AG20443 (cell line): ENCODE measurements at places on chromosomes 11 and 22.

GRCh38 chr11:113419454-113420003 lies 31.9 kb downstream of the ANKK1 start:
- no peak for DNase-seq

DNA sequence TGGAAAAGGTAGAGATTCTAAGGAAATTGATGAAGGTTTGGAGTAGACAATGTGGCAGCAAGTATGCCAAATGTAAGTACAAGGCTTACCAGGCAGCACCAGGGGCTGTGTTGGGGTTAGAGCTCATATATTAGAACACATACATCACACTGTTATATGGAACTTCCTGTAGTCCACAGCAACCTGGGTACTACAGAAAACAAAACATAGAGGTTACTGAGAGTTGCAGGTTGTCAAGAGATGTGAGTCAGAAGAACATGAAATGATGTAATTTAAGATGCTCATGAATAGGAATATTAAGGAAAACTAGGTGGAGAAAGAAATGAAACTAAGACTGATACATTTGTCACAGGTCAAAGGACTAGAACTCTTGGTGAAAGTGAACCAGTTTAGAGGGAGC lies 22.0 kb downstream of the FAT3 start:
- no peak for DNase-seq

DNA sequence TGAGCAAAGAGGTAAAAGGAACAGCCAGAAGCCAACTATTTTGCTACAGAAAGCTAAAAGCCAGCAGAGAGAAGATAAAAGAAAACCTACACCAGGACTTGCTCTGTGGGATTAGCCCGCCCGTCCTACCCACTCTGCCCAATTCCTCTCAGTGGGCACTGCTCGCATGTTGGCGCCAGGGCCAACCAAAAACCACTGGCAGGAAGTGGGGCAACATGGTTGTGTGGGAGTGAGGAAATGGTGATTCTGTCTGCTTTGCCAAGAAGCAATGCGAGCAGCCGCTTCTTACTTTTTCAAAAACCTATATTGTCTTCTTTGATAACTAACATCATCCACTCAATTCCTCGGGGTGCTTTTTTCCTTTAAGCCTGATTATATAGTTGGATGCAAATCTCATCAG lies 14.2 kb upstream of the APOA1 start:
- no peak for DNase-seq

GRCh38 chr11:125001079-125001778 lies 47.2 kb downstream of the CCDC15 start:
- no peak for DNase-seq

DNA sequence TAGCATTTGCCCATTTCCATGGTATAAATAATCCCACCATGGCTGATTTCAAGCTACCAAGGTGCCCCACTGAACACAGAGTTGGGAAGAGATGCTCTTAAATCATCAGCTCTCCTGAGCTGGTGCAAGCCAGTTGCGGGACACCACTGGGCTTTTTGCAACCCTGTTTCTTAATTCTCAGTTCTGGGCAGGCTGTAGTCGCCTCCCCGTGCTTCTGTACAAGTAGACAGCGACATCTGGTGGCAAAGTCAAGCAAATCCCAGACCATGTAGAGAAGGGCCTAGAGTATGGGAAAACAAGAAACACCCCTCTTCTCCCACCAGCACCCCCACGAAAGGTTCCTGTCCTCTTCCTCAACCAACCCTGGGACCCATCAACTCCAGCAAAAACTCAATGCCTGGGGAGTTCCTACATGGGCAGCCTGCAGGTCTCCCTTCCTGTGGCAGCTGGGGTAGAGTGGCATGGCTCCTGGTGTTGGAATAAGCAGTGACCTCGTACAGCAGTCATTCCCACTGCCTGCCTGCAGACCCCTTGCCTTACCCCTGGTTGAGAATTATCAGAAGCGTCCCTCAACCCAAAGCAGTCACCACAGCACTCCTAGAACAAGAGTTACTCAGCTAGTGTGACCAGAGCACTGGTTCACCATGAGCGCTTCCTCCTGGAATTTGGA lies 68.4 kb downstream of the IGLL5 start:
- DNase-seq, result peak; percentile 84

GRCh38 chr11:63567044-63567840 lies 4.1 kb upstream of the PLAAT2 start:
- DNase-seq, result peak; percentile 66

DNA sequence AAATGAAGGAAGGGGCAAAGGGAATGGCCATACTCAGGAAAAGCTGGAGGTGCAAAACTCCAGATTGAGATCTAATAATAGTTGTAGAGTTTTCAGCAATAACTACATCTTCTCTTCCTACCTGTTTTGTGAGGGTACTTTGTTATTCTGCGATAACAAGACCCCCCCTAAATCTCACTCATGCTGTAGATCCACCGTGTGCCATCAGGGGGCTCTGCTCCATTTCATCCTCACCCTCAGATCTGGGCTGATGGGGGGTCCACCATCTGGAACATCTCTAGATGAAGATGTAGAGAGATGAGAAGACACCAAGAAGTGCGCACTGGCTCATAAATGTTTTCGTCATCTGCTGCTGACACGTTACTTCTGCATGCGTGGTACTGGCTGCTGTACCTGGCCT lies 135.9 kb upstream of the KIRREL3 start:
- no peak for DNase-seq

- peak; percentile 36 for DNase-seq
These were observed 7.3 kb upstream of the PDE2A start for GRCh38 chr11:72681226-72682153.

DNA sequence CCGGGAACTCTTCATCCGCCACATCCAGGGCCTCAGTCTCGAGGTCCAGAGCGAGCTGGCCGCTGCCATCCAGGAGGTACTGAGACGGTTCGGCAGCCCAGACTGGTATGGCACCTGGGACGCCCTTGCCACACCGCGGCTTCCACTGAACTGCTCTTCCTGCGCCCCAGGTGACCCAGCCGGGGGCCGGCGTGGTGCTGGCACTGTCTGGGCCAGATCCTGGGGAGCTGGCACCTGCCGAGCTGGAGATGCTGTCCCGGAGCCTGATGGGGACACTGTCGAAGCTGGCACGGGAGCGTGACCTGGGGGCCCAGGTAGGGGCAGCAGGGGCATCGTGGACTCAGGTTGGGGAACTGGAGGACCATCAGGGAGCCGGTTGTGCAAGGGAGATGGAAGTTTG lies 1.4 kb downstream of the CCDC88B start:
- no peak for DNase-seq

- no peak for DNase-seq
These were observed 64.1 kb upstream of the EED start for GRCh38 chr11:86180423-86180822.

- DNase-seq, result no peak
These were observed 4.1 kb upstream of the FAR1 start for GRCh38 chr11:13664351-13664750.

DNA sequence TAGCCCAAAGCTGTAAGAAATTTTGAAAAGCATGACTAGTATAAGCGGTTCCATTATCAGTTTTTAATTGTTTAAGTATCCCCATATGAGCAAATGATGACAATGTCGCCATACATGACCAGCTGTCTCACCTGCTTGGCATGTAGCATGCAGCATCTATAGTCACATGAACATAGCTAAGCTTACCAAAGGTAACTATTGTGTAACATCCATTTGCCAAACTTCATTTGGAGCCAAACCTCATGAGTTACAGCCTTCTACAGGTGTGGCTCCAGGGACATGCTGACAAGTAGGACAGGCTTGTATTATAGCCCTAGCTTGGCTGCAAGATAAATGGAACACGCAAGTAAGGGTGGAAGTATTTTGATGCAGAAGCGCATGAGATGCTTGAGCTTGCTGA lies 30.4 kb downstream of the OR10A6 start:
- no peak for DNase-seq

DNA sequence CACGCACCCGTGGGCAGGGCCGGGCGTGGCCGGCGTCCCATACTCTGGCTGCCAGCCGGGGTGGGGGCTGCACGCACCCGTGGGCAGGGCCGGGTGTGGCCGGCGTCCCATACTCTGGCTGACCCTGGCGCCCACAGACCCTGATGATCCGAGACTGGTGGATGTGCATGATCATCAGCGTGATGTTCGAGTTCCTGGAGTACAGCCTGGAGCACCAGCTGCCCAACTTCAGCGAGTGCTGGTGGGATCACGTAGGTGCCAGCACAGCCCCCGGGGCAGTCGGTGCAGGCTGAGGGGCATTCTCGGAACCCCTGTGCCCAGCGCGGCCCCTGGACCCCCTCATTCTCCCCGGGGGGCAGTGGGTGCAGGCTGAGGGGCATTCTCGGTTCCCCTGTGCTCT lies 19.0 kb downstream of the RNH1 start:
- DNase-seq, result no peak

DNA sequence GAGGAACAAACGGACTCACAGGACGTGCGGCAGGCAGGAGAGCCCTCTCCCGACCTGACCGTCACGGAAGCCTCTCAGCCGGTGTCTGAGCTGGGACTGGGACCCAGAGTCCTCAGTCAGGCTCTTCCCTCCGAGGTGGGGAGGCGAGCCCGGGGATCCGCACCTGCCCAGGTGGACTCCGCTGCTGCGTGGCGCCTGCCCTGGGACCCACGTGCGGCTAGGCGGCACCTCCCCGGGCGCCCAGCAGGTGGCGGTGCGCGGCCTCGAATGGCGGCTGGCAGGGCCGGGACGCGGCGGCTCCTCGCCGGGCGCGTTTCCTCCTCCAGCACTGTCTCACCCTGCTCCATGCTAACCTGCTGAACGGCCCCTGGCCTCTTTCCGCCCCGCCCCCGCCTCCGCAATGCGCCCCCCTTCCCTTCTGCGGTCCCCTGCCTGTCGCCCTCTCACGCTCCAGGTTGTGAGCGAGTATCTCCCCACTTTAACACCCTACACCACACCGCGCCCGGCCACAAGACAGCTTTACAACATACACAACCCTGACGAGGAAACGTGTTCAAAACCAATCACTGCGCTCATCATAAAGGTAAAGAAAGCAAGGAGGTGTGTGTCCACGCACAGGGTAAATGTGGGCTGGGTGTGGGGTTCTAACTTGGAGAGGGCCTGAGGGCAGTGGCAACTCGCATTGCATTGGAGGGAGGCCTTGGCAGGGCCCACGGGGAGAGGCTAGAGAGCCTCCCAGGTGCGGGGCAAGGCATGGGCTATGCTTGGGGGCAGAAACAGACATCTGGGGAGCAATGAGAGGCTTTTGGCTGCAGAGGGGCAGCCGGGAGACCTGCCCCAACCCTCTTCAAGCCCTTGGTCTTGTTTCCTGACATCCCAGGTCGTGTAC lies 25.9 kb upstream of the ATXN10 start:
- peak; percentile 94 for DNase-seq
